Posterior vena cava (tissue), 2 donors: ENCODE measurements at places on chromosomes 12 and 14.

DNA sequence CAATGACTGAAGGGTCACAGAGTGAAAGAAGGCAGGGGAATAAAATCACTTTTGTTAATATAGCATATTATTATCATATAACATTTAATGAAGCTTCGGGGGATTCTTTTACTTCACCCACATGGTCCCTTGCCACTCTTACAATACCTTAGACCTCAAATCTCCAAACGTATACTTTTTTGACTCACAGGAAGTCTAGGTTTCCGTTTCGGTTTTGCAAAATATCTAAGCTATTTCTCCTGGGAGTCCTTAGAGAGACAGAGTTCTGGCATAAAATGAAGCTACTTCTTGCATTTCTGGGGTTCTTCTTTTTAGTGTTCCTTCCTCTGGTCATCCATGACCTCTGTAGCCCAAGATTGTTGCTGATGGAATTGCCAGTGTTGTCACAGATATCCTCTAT lies 590.5 kb upstream of the ATP2B1 start:
- no peak for DNase-seq

GRCh38 chr12:113190761-113191160 lies 5.2 kb downstream of the RITA1 start:
- no peak for DNase-seq

DNA sequence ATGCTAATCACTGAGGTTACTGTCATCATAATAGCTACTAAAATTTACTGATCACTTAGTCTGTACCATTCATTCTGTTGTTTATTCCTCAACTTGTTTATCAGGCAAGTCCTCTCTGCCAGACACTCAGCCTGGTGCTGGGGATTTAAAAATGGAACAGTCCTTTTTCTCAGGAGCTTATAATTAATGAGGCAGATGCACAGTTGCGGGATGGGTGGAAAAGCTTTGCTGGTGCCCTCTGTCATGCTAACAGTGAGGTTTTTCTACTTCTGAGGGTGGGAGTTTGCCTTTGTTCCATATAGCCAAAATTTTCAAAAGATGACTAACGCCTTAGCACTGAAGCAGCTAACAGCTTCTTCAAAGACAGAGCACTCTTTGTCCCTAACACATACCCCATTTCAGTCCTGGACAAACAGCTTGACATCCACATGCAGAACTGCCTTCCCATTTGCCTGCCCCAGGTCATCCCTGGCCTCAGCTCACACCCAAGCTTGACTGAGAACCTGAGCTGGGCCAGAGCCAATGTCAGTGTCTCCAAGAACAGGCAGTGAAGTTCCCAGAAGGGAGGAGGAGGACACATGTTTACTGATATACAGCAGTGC lies 30.8 kb upstream of the HSPB8 start:
- no peak for DNase-seq

- no peak for DNase-seq
Measured at GRCh38 chr14:65084554-65085505, 17.5 kb downstream of the MAX start.

GRCh38 chr12:117067638-117068037 lies 31.6 kb downstream of the TESC start:
- no peak for DNase-seq

DNA sequence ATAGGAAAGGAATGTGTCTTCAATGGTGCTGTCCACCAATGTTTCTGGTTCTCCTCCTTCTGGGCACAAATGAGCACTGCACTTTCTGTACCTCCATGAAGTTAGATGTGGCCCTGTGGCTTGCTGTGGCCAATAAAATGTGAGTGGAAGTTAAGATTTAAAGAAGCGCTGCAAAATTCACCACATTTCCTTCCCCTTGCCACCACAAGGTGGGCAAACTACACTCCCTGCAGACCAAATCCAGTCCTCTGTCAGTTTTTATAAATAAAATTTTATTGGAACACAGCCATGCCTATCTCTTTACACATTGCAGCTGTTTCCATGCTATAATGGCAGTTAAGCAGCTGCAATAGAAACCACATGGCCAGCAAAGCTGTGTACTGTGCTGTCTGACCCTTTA lies 141.4 kb upstream of the TMPO start:
- no peak for DNase-seq

GRCh38 chr12:96177013-96177412 lies 17.2 kb upstream of the ELK3 start:
- DNase-seq: no peak

DNA sequence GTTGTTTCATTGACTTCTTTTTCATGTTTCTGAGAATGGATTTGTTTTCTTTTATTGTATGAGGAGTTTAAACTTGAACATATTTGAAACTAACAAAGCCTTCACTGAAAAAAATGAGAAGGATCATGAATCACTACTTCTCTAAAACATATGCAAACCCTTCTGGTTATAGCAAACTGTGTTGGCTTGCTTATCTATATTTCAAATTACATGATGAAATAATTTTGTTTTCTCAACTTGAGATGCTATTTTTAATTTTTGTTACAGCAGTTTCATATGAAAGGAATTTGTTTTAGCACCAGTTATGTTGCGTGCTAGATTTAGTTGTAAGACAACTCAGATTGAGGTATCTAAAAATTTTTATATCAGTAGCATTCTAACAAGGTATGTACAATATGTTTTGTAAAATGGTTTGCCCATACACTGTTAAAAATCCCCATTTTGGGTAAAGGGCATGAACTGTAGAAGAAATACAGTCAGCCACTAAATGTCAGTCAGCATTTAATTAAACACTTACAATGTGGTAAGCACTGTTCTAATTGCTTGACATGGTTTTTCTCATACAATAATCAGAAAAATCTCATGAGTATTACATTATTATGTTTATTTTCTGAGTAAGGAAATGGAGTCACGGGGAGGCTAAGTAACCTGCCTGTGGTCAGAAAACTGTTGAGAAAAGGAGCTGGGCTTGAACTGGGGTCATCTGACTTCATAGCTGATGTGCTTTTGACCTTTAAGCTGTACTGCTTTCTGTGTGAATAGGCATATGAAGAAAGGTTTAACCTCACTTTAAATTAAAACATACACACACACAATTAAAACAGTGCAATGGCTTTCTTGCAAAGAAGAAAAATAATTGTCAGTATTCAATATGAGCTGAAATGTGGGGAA lies 105.7 kb downstream of the PLEKHA5 start:
- no peak for DNase-seq

DNA sequence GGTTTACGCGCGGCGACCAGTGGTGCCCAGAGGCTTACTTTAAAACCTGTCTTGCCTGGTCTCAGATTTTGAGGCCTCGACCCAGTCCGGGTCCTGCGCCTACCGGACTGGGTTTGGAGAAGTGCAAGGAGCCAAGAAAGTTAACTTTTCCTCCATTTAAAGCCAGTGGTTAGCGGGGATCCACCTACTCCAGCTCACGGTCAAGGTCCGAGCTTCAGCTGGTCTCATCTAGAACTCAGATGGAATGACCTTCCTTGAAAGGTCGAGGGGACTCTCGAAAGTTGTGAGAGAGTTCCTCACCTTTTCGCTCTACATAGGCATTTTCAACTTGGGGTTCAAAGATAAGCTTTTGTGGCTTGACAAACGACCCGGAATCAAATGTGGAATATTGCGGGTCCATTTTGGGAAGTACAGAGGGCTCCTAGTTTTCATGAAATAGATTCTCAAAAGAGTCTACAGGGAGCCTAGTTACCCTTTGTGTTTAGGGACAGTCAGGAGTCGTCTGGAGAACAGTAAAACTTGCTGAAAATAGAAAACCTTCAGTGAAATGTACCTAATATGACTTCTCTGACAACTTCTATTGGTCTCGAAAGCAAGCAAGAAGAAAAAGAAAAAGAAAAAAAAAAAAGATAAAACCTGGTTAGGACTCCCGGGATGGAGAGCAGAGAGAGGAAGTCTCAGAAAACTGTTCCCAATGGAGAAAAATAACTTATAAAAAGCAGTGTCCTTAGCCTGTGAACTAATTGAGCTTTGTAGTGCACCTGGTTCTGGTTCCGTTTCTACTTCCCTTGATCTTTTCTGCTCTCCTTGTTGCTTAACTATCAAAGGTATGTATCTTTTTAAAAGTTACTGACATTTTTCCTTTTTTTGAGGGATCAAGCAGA lies 1.4 kb downstream of the KCNMB4 start:
- DNase-seq: no peak

DNA sequence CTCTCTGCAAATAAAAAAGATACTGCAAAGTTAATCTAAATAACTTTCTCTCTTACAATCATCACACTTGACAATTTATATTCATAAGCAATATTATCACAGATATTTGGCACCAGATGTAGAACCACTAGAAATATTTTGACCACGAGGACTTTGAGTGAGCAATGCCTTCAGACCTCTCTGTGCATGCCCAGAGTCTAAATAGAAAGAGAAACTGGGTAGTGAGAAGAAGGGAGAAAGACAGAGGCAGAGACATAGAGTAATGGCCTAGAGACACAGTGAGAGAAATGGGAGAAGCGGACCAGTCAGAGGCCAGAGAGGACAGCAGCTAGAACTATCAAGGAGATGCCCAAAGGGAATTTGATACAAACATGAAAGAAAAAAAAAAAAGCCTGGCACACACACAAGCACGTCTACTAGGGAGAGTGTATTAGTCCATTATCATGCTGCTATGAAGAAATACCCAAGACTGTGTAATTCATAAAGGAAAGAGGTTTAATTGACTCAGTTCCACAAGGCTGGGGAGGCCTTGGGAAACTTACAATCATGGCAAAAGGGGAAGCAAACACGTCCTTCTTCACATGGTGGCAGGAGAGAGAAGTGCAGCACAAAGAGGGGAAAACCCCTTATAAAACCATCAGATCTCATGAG lies 41.1 kb downstream of the BMP4 start:
- no peak for DNase-seq
